ENCODE measurements at places on chromosomes 13 and 19.

GRCh38 chr13:102597029-102597961 lies 509 bp downstream of the TPP2 start:
- no peaks in the 10 kb centered on the region for H3K27me3 ChIP-seq
- H3K4me1 ChIP-seq = peaks cover 53% of the 10 kb centered on the region

GRCh38 chr19:531009-531752 lies 379 bp upstream of the CDC34 start:
- peaks cover 7% of the 10 kb centered on the region for H3K36me3 ChIP-seq
- peak; percentile 89 for DNase-seq
- peaks cover 20% of the 10 kb centered on the region for H3K4me1 ChIP-seq

- H3K4me3 ChIP-seq = peak within 1 kb of the TSS; percentile 89
- peak; percentile 65 for DNase-seq
- H3K4me1 ChIP-seq = peaks cover 19% of the 10 kb centered on the region
- H3K36me3 ChIP-seq = no peaks in the 10 kb centered on the region
- peak within 1 kb of the TSS; percentile 94 for H3K27ac ChIP-seq
- H3K27me3 ChIP-seq = no peaks in the 10 kb centered on the region
Observed at GRCh38 chr19:49113762-49114629, at the start of gene LIN7B. LIN7B (plus strand) TSS chr19:49114370; CDS start chr19:49114405, 35 bp downstream.

- no peaks in the 10 kb centered on the region for H3K4me1 ChIP-seq
- no peak overlapping the region for H3K4me3 ChIP-seq
- no peaks in the 10 kb centered on the region for H3K36me3 ChIP-seq
- DNase-seq = no peak
- no peak overlapping the region for H3K27ac ChIP-seq
- H3K27me3 ChIP-seq = no peaks in the 10 kb centered on the region
Observed at GRCh38 chr13:108929532-108930206, 300.3 kb downstream of the MYO16 start.

- no peak within 1 kb of the TSS for H3K27ac ChIP-seq
- DNase-seq = no peak
- peaks cover 56% of the 10 kb centered on the region for H3K27me3 ChIP-seq
Observed at GRCh38 chr13:20231839-20232555, at the start of gene GJB6. GJB6 (minus strand) TSS chr13:20232319; CDS start chr13:20223480, 8,839 bp downstream.

- H3K27ac ChIP-seq = no peak within 1 kb of the TSS
- peaks cover 87% of the 10 kb centered on the region for H3K27me3 ChIP-seq
- no peak for DNase-seq
- H3K4me3 ChIP-seq = no peak within 1 kb of the TSS
Observed at GRCh38 chr19:35528218-35529038, at the start of gene SBSN. SBSN (minus strand) TSS chr19:35528311; CDS start chr19:35528281, 30 bp downstream.

DNA sequence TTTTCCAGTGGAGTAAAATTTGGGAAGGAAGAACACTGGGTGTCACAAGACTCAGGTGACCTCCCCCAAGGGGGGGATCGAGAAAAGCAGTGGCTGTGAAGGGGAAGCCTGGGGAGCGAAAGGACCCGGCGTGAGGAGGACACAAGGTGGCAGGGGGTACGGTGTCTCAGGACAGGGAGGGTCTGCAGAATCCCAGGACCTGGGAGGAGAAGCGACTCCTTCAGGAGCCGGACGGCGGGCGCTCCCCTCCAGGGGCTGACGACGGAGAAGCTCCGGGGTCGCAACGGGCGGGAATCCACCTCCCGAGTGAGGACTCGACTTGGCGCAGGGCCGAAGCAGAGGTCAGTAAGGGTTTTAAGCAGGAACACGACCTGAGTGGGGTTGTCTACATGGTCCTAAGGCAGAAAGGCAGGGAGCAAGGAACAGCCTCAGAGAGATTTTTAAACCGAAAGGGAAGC lies 529 bp downstream of the ZNF836 start:
- H3K36me3 ChIP-seq = no peaks in the 10 kb centered on the region
- peak overlapping the region; percentile 74 for H3K4me3 ChIP-seq
- H3K27ac ChIP-seq = peak overlapping the region; percentile 43
- H3K4me1 ChIP-seq = peaks cover 20% of the 10 kb centered on the region

- no peak for DNase-seq
- peaks cover 10% of the 10 kb centered on the region for H3K27me3 ChIP-seq
- H3K4me3 ChIP-seq = no peak overlapping the region
- no peak overlapping the region for H3K27ac ChIP-seq
- H3K4me1 ChIP-seq = no peaks in the 10 kb centered on the region
- no peaks in the 10 kb centered on the region for H3K36me3 ChIP-seq
Observed at GRCh38 chr19:30778061-30778460, 405.9 kb downstream of the ZNF536 start.

DNA sequence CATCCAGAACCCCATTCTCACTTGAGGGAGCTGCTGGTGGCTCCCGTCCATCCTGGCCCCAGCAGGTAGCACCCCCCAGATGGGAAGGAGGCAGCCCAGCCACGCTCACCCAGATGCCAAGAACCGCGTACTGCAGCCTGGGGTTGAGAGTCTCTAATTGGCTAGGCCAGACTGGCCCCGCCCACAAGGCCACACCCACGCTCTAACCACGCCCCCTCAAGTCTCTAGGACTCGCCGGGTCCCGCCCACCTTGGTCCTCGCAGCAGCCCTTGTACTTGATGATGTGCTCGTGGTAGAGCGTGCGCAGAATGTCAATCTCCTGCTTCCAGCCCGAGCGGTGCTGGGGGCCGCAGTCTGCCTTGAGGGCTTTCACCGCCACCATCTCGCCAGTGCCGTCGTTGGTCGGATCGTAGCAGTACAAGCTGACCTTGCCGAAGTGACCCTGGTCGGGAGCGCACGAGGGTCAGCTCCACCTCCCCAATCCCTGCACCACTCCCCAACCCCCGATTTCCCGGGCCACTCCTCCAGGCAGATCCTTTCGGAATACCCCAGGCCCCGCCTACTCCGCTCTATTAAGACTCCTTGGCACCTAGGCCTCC lies 14.5 kb upstream of the ICAM3 start:
- no peaks in the 10 kb centered on the region for H3K4me1 ChIP-seq
- DNase-seq = peak; percentile 85
- H3K27me3 ChIP-seq = no peaks in the 10 kb centered on the region
- H3K36me3 ChIP-seq = peaks cover 95% of the 10 kb centered on the region
- H3K27ac ChIP-seq = peak overlapping the region; percentile 89
- H3K4me3 ChIP-seq = no peak overlapping the region

GRCh38 chr13:113855012-113855921 lies 8.6 kb downstream of the GAS6 start:
- H3K4me1 ChIP-seq = peaks cover 46% of the 10 kb centered on the region
- H3K36me3 ChIP-seq = peaks cover 5% of the 10 kb centered on the region
- no peak for DNase-seq
- H3K27ac ChIP-seq = no peak overlapping the region
- no peaks in the 10 kb centered on the region for H3K27me3 ChIP-seq
- no peak overlapping the region for H3K4me3 ChIP-seq

DNA sequence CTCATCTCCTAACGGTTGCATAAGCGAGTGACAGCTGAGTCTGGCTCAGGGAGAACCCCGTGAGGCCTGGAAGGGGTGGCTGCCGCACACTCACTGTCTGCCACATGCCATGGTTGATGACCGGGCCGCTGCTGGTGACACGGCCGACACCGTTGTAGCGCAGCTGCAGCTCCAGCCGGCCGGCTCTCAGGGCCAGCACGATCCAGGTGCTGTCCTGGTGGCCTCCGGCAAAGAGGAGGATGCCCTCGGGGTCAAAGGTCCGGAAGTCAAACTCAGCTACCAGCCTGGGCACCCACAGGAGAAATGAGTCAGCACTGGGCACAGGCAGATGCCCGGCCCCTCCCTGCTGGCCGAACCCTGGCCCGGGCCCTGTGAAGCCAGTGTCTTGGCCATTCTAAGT lies 31.7 kb downstream of the GAS6 start:
- peaks cover 56% of the 10 kb centered on the region for H3K36me3 ChIP-seq
- no peak for DNase-seq
- peaks cover 5% of the 10 kb centered on the region for H3K4me1 ChIP-seq
- no peak overlapping the region for H3K27ac ChIP-seq
- H3K27me3 ChIP-seq = no peaks in the 10 kb centered on the region

DNA sequence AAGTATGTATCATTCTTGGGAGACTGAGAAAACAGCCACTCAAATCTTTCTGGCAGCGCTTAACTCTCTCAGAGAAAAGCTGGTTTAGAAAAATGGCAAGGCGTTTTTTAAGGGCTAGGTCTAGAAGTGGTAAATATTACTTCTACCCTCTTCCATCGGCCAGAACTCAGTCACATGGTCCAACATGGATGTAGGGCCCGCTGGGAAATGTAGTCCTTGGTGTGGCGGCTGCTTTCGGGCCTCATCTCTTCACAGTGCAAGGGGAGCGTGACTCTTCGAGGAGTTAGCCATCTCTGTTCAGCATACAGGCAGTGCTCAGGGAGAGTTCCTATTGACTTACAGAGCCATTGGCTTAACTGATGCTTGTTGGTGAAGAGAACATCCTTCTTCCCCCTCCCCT lies 6.3 kb downstream of the VSTM2B start:
- no peak for DNase-seq
- no peak overlapping the region for H3K4me3 ChIP-seq
- peaks cover 26% of the 10 kb centered on the region for H3K4me1 ChIP-seq
- H3K27me3 ChIP-seq = peaks cover 59% of the 10 kb centered on the region

DNA sequence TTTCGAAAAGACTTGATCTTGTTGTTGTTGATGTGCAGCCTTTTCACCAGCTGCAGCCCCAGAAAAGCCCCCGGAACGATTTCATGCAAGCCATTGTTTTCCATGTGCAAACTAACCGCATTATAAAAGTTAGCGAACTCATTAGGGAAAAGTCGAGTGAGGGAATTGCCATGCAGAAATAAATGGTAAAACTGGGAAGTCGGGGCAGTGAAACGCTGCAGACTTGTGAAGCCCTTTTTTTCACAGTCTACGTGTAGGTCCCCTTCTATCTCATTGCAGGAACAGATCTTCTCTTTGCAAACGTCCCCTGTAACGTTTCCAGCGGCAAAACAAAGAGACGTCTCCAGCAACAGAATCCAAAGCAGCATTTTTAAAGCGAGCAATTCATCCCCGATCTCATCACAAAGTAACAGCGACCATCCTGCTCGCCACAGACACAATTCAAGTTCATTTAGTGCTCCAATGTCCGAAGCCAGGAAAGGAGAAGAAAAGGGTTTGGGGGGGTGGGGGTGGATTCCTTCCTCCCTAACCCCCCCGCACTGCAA lies 1.1 kb downstream of the SLITRK1 start:
- no peak overlapping the region for H3K4me3 ChIP-seq
- no peak overlapping the region for H3K27ac ChIP-seq
- peaks cover 61% of the 10 kb centered on the region for H3K27me3 ChIP-seq
- peaks cover 7% of the 10 kb centered on the region for H3K4me1 ChIP-seq

GRCh38 chr19:34277244-34277643 lies 22.9 kb downstream of the GARRE1 start:
- H3K4me1 ChIP-seq = peaks cover 45% of the 10 kb centered on the region
- H3K27me3 ChIP-seq = no peaks in the 10 kb centered on the region
- no peak overlapping the region for H3K4me3 ChIP-seq
- H3K27ac ChIP-seq = no peak overlapping the region

DNA sequence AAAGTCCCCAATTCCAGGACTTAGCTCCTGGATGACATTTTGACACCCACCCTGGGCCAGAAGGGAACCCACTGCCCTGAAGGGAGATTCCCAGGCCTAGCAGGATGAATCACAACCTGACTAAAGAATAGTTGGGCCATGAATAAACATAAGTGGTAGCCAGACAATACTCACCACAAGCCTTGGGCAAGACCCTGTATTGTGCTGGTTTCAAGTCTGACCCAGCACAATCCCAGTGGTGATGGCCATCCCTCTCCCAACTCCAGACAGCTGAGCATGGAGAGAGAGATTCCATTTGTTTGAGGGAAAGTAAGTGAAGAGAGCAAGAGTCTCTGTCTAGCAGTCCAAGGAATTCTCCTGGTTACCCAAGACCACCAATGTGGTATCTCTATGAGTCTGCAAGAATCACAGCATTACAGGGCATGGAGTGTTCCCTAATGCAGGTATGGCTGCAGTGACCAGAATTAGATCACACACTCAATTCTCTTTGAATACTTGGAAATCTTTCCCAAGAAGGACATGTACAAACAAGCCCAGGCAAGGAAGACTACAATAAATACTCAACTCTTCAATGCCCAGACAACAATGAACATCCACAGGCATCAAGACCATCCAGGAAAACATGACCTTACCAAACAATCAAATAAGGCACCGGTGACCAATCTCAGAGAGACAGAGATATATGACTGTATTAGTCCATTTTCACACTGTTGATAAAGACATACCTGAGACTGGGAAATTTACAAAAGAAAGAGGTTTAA lies 158.0 kb downstream of the VWA8 start:
- H3K36me3 ChIP-seq = peaks cover 40% of the 10 kb centered on the region
- H3K27ac ChIP-seq = no peak overlapping the region
- H3K27me3 ChIP-seq = no peaks in the 10 kb centered on the region
- no peak overlapping the region for H3K4me3 ChIP-seq

DNA sequence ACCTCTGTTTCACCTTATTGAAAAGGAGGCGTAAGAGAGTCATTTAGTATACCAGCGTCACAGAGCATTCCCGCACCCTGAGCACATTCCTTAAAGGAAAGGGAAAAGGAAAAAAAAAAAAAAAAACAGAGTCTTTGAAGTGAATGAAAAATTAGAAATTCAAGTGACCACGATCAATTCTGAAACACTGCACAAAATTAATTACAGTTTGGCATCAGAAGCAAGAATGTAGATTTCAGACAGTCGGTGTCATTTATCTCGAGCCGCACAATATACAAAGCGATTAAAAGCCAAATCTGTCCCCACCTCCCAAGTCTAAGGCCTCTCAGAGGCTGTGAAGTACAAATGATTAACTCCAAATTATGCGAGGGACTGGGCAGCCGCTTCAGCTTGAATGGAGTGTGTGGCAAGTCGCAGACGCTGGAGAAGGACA lies 173.7 kb upstream of the ZNF507 start:
- no peaks in the 10 kb centered on the region for H3K4me1 ChIP-seq
- H3K27me3 ChIP-seq = no peaks in the 10 kb centered on the region

- H3K4me3 ChIP-seq = peak overlapping the region; percentile 35
- peaks cover 7% of the 10 kb centered on the region for H3K4me1 ChIP-seq
- H3K27me3 ChIP-seq = peaks cover 39% of the 10 kb centered on the region
Observed at GRCh38 chr19:41226053-41226873, 7.2 kb downstream of the AXL start.

GRCh38 chr13:110971486-110971885 lies 56.6 kb upstream of the ANKRD10 start:
- no peaks in the 10 kb centered on the region for H3K27me3 ChIP-seq
- H3K36me3 ChIP-seq = no peaks in the 10 kb centered on the region
- no peaks in the 10 kb centered on the region for H3K4me1 ChIP-seq
- no peak overlapping the region for H3K27ac ChIP-seq

DNA sequence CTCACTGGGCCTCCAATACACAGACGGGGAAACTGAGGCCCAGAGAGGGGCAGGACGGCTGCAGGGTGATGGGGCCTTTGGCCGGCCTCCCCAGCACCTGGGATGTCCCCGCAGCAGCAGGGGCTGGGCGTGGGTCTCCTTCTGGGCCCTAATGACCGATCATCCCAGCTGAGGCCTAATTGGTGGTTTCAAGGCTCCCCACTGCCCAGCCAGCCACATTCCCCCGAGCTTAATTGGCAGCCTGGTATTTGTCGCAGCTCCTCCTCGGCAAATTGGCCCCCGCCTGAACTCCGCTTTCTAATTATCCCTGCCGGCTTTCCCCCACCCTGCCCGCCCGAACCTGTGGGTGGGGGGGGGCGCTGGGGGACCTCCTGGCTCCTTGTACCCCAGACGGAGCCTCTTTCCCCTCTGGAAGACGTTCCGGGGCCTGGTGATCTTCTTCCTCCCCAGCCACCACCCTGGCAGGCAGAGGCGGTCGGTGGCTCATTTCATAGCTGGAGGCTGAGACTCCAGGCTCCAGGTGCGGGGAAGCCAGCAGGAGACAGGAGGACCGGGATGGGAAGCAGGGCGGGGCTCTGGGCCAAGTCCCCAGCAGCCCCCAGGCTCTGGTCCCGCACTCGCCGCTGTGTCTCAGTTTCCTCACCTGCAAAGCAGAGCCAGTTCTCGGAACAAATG lies 27.2 kb upstream of the WDR18 start:
- H3K27me3 ChIP-seq = no peaks in the 10 kb centered on the region
- H3K4me1 ChIP-seq = peaks cover 6% of the 10 kb centered on the region
- H3K4me3 ChIP-seq = no peak overlapping the region
- no peaks in the 10 kb centered on the region for H3K36me3 ChIP-seq
- no peak overlapping the region for H3K27ac ChIP-seq
- DNase-seq = no peak

Data from heart right ventricle (tissue), 16 donors.